Stimulated activated CD8-positive, alpha-beta memory T cell treated with anti-CD3 and anti-CD28 coated beads, Interleukin-12 subunit alpha, Interleukin-12 subunit beta, amount 100 ng/mL, for 4 hours (primary cell): ENCODE measurements at places on chromosomes 11 and 22.

DNA sequence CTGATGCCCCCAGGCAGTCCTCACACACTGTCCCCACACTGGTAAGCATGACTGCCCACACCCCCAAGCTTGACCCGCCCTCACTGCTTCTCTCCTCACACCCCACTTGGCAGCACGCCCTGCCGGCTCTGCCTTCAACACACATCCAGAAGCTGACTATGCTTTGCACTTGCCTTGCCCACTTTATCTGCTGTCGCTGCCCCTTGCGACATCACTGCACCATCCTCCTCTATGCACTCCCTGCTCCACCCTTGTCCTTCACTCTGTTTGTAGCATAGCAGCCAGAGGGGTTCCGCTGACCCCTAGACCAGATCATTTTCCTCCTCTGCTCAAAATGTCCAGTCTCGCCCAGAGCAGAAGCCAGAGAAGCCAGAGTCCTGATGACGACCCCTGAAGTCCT, 25.3 kb upstream of the SLC25A1 start:
- DNase-seq, result no peak

DNA sequence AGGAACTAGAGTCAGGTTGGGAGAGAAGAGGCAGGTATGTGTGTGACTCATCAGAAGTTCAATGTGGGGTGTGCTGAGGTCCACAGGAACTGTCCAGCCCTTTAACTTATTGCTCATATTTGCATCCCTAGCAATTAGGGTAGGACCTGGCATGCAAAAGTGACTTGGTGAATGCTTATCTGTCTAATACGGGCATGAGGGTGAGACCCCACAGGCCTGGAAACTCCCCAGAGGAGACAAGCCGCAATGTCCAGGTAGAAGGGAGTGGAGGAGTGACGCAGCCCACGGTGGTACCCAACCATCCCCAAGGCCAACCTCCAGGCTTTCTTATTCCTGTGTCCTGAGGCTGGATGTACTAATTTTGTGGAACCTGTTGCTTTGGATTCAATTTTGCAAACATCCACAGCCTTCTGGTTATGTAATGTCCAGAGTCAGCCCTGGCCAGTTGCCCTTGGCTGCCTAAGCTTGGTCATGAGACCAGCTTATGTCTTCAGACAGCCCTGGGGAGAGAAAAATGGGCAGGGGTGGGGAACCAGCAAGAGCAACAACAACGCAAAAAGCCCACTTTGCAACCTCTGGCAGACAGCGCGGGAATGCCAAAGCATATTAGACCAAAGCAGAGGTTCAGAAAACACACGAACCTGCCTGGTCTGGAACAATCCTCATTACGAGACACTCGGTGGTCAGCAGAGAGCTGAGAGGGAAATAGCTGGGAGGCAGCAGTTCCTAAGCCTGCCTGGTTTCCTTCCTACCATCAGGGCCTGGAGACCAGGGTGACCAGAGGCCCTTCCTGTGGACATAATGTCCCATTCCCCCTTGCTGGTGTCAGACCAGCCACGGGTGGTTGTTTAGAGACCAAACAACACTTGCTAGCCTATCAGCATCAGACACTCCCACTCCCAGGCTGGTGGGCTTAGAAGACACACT, 49.3 kb downstream of the TIMP3 start:
- no peak for DNase-seq

GRCh38 chr22:39658367-39658766, 87.8 kb downstream of the CACNA1I start:
- no peak for DNase-seq

GRCh38 chr11:33724644-33725035, 11.6 kb downstream of the CD59 start:
- no peak for DNase-seq

DNA sequence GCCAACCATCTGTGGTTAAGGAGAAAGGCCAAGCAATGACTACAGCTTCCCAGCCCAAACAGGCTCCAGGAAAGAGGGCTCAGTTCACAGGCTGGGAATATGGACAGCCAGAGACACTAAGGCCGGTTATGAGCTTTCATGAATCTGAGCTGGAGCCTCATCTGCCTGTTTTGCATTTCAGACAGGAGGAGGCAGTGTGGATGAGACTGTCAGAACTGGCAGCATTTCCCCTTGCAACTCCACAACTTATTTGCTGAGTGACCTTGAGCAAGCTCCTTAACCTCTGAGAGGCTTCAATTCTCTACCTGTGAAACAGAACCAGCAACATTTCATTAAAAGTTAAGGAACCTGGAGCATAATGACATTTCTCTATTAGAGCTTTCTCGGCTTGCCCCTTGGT, 264.0 kb downstream of the ETS1 start:
- DNase-seq, result no peak

GRCh38 chr11:104529906-104530305, 366.0 kb upstream of the PDGFD start:
- no peak for DNase-seq
